T-cell (primary cell): ENCODE measurements at places on chromosomes 3 and 15.

- H3K27me3 ChIP-seq: no peaks in the 10 kb centered on the region
- H3K36me3 ChIP-seq: no peaks in the 10 kb centered on the region
- H3K27ac ChIP-seq: no peak overlapping the region
Observed at GRCh38 chr3:41202834-41203345, 3.6 kb downstream of the CTNNB1 start.

DNA sequence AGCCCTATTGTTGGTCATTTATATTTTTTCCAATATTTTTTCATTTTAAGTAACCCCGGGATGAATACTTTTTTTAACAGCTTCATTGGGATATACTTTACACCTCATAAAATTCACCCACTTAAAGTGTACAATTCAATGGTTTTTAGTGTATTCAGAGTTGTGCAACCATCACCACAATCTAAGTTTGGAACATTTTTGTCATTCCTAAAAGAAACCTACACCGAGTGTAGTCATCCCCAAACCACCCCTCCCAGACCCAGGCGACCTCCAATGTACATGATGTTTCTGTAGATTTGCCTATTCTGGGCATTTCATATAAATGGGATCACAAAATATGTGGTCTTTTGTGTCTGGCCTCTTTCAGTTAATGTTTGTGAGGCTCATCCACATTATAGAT lies 118.3 kb upstream of the FRMD4B start:
- no peak overlapping the region for H3K27ac ChIP-seq
- no peaks in the 10 kb centered on the region for H3K36me3 ChIP-seq
- H3K4me1 ChIP-seq: no peaks in the 10 kb centered on the region
- no peak overlapping the region for H3K4me3 ChIP-seq
- no peak for DNase-seq

DNA sequence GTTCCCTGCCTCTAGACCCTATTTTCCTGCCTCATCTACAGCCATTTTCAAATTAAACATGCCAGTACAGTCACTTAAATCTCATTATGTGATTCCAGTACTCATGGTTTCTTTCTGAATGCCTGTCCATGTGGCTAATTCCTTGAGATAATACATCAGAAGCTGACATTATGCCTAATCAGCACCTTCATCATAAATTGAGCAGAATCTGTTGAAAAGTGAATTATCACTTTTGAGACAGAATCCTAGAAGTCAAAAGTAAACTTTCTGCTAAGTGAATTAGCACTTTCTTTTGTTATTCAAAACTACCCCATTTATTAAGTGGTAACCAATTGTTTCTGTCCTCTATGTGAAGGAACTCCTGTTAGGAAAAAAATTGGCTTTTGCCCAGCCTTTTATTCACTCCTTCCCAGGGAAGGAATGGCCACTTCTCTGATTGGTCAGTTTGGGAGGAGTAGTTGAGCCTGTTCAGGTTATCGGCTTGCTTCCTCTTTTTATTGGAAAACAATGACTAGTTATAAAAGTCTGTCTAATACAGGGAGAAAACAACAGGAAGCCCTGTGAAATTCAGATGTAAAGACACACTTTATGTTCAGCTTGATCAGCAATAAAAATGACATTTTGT lies 40.5 kb downstream of the OSTN start:
- DNase-seq: no peak
- no peaks in the 10 kb centered on the region for H3K4me1 ChIP-seq
- H3K27ac ChIP-seq: no peak overlapping the region
- no peak overlapping the region for H3K4me3 ChIP-seq
- no peaks in the 10 kb centered on the region for H3K27me3 ChIP-seq
- H3K36me3 ChIP-seq: no peaks in the 10 kb centered on the region

DNA sequence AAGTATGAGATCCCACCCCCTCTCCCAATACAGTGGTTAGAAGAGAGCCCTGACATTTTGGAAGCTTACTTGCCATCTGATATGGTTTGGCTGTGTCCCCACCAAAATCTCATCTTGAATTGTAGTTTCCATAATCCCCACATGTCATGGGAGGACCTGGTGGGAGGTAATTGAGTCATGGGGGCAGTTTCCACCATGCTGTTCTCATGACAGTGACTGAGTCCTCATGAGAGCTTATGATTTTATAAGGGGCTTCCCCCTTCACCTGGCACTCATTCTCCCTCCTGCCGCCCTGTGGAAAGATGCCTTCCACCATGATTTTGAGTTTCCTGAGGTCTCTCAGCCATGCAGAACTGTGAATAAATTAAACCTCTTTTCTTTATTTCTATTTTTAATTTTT lies 28.8 kb upstream of the HES1 start:
- H3K4me1 ChIP-seq: peaks cover 9% of the 10 kb centered on the region
- no peaks in the 10 kb centered on the region for H3K36me3 ChIP-seq
- no peak overlapping the region for H3K27ac ChIP-seq
- no peaks in the 10 kb centered on the region for H3K27me3 ChIP-seq
- DNase-seq: no peak

DNA sequence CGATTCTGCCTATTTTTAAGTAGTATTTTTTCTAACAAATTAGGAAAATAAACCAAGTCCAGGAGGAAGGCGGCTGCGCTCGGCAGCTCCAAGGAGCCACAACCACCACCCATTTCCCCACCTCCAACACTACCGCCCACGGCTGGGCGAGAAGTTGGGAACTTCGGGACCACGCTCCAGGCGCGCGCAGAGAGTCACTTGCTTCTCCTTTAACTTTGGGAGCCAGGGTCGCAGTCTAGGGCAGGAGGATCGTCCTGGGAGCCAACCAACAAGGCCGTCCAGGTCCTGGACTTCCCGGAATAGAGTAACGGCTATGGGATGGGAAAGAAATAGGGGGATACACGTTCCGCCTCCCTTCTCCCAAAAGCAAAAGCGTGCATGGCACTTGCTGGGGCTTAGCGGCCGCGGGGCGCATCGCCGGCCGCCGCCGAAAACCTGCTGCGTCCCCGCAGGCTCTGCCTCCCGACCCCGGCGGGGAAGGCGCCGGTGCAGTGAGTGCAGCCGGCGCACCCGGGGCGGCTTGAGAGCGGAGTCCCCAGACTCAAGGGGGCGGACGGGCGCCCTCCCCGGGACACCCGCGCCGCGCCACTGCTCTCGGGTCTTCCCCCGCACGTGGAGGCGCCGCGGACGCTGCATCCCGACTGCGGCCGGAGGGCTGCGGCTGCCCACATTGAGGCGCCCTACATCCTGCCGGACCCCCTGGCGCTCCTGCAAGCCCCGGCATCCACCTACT lies 699 bp downstream of the MEGF11 start:
- peaks cover 30% of the 10 kb centered on the region for H3K27me3 ChIP-seq
- H3K4me1 ChIP-seq: peaks cover 6% of the 10 kb centered on the region
- no peak overlapping the region for H3K27ac ChIP-seq
- no peak for DNase-seq

- no peaks in the 10 kb centered on the region for H3K27me3 ChIP-seq
- no peaks in the 10 kb centered on the region for H3K4me1 ChIP-seq
- DNase-seq: no peak
- no peak overlapping the region for H3K4me3 ChIP-seq
- no peak overlapping the region for H3K27ac ChIP-seq
Observed at GRCh38 chr3:188649521-188649920, 495.6 kb downstream of the LPP start.

- no peaks in the 10 kb centered on the region for H3K27me3 ChIP-seq
- no peak overlapping the region for H3K4me3 ChIP-seq
- H3K4me1 ChIP-seq: no peaks in the 10 kb centered on the region
- H3K36me3 ChIP-seq: no peaks in the 10 kb centered on the region
Observed at GRCh38 chr3:102512734-102513504, 78.1 kb downstream of the ZPLD1 start.

GRCh38 chr15:92391640-92392039 lies 2.0 kb upstream of the ST8SIA2 start:
- H3K36me3 ChIP-seq: no peaks in the 10 kb centered on the region
- DNase-seq: no peak
- H3K27me3 ChIP-seq: peaks cover 62% of the 10 kb centered on the region
- no peaks in the 10 kb centered on the region for H3K4me1 ChIP-seq
- no peak overlapping the region for H3K27ac ChIP-seq

DNA sequence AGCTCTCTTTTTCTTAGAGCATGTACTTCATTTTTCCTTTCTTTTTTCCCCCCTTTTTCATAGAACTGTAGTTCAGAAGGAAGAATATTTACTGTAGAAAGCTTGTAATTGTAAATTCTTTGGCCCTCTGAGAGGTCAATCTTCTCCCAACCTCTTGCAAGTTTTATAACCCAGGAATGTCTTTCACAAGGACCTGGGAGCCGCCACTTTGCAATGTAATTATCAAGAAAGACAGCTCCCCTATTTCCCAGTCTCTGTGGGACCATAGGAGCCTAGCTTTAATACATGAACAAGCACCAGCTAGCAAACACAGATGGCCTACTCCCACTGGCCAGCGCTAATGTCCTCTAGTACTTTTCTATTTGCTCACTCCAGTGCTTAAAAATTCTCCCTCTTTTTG lies 51.4 kb downstream of the NFKBIZ start:
- no peaks in the 10 kb centered on the region for H3K27me3 ChIP-seq
- no peaks in the 10 kb centered on the region for H3K36me3 ChIP-seq
- H3K4me1 ChIP-seq: peaks cover 2% of the 10 kb centered on the region
- no peak for DNase-seq
- no peak overlapping the region for H3K27ac ChIP-seq

GRCh38 chr3:65814845-65815578 lies 223.7 kb downstream of the MAGI1 start:
- no peak for DNase-seq
- H3K27ac ChIP-seq: no peak overlapping the region
- H3K4me3 ChIP-seq: no peak overlapping the region
- H3K4me1 ChIP-seq: no peaks in the 10 kb centered on the region
- no peaks in the 10 kb centered on the region for H3K27me3 ChIP-seq

DNA sequence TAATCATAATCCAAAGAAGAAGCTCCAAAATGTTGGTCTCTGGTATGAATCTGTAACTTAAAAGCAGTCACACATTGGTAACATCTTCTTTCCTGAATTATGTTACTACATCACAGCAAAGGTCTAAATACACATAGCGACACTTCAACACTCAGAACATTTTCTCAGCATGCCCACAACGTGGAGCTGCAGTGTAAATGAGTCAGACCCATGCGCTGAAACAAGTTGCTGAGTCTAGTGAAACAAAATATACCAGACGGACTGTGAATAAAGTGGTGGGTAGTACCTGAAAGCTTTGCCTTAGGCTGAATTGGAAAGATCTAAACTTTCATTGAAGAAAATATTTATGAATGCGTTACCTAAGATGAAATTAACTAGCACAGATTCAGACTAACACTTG lies 33.2 kb upstream of the GOLGA8B start:
- no peak overlapping the region for H3K27ac ChIP-seq
- H3K36me3 ChIP-seq: no peaks in the 10 kb centered on the region
- DNase-seq: no peak
- no peak overlapping the region for H3K4me3 ChIP-seq
- no peaks in the 10 kb centered on the region for H3K27me3 ChIP-seq

DNA sequence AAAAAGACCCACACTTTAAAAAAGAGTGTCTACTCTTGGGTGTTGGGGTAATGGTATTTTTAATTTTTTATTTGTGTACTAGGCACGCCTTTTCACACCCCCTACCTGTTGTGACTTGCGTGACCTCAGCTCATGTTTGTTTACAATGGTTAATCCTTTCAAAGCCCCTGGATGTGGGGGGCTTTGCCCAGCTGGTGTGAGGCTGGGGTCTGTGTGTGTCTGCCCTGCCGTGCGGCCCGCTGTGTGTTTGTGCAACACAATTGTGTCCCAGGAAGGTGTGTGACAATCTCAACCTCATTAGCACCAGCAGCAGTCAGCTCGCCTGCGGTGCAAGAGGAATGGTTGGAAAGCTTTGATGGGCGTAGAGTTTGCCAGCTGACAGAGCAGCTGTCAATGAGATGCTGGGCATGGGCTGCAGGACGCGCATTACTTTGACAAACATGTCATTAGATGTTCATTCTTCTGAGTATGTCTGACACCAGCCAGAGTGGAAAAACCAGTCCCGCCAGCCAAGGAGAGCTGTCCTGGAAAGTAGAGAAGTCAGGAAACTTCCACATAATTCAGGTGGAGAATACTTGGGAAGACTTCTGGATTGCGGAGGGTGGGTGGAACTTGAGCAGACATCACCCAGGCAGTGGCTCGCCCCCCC lies 9.6 kb downstream of the LRRK1 start:
- no peak for DNase-seq
- H3K27ac ChIP-seq: no peak overlapping the region
- H3K27me3 ChIP-seq: peaks cover 21% of the 10 kb centered on the region
- no peaks in the 10 kb centered on the region for H3K36me3 ChIP-seq
- no peaks in the 10 kb centered on the region for H3K4me1 ChIP-seq

DNA sequence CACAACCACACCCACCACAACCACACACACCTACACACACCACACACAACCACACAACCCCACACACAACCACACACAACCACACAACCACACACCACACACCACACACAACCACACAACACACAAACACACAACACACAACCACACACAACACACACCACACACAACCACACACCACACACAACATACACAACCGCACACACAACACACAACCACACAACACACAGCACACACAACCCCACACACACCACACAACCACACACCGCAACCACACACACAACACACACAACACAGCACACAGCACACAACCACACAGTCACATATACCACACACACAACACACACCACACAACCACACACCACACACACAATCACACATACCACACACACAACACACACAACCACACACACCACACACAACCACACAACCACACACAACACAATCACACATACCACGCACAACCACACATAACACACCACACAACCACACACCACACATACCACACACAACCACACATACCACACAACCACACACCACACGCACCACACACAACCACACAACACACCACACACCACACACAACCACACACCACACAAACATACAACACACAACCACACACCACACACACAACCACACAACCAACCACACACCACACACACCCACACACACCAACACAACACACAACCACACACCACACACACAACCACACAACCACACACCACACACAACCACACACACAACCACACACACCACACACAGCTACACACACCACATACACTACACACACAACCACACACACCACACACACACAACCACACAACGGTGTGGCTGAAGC lies 23.7 kb downstream of the CPN2 start:
- no peaks in the 10 kb centered on the region for H3K27me3 ChIP-seq
- no peak for DNase-seq
- H3K4me3 ChIP-seq: no peak overlapping the region
- no peaks in the 10 kb centered on the region for H3K36me3 ChIP-seq
- H3K4me1 ChIP-seq: no peaks in the 10 kb centered on the region

- no peak for DNase-seq
- no peaks in the 10 kb centered on the region for H3K36me3 ChIP-seq
- no peak overlapping the region for H3K4me3 ChIP-seq
- H3K27me3 ChIP-seq: no peaks in the 10 kb centered on the region
Observed at GRCh38 chr3:50972029-50972428, 297.3 kb downstream of the DOCK3 start.
